ENCODE measurements at places on chromosomes 6 and 20.

GRCh38 chr6:71496722-71497033 is 208.1 kb downstream of the OGFRL1 start:
- no peak overlapping the region for H3K4me3 ChIP-seq
- no peak overlapping the region for H3K27ac ChIP-seq
- H3K27me3 ChIP-seq, result no peaks in the 10 kb centered on the region
- no peaks in the 10 kb centered on the region for H3K36me3 ChIP-seq

DNA sequence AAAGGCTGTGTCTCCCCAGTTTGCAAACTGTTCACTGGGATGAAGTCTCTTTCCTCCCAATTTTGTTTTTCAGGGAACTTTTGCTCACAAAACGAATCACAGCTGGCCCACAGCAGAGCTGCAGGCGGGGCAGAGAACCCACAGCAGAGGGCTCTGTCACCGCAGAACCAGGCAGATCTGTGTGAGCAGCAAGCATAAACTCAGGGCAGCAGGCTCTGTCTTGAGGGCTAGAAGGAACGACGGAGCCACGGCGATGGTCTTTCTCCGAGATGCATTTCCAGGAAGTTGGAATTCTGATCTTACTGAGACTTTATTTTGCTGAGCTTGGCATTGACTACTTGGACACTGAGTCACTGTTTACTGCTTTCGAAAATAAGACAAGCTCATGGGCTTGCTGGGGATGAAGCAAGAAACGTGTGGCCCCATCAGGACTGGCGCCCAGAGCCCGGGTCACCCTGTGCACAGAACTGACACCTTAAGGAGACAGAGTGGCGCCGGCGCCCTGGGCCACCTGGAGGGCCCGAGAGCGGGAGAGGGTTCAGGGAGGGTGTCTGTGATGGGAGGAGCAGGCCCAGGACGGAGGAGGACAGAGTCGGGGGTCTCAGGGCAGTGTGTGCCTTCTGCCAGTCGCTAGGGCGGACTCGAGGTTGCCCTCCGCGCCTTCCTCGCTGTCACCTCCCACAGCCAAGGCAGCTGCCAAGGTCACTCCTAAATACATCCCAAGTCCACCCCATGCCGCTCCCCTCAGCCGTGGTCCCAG is 106.3 kb upstream of the NXT1 start:
- H3K36me3 ChIP-seq, result no peaks in the 10 kb centered on the region
- no peaks in the 10 kb centered on the region for H3K4me1 ChIP-seq
- H3K27me3 ChIP-seq, result no peaks in the 10 kb centered on the region
- H3K27ac ChIP-seq, result no peak overlapping the region
- H3K4me3 ChIP-seq, result no peak overlapping the region

DNA sequence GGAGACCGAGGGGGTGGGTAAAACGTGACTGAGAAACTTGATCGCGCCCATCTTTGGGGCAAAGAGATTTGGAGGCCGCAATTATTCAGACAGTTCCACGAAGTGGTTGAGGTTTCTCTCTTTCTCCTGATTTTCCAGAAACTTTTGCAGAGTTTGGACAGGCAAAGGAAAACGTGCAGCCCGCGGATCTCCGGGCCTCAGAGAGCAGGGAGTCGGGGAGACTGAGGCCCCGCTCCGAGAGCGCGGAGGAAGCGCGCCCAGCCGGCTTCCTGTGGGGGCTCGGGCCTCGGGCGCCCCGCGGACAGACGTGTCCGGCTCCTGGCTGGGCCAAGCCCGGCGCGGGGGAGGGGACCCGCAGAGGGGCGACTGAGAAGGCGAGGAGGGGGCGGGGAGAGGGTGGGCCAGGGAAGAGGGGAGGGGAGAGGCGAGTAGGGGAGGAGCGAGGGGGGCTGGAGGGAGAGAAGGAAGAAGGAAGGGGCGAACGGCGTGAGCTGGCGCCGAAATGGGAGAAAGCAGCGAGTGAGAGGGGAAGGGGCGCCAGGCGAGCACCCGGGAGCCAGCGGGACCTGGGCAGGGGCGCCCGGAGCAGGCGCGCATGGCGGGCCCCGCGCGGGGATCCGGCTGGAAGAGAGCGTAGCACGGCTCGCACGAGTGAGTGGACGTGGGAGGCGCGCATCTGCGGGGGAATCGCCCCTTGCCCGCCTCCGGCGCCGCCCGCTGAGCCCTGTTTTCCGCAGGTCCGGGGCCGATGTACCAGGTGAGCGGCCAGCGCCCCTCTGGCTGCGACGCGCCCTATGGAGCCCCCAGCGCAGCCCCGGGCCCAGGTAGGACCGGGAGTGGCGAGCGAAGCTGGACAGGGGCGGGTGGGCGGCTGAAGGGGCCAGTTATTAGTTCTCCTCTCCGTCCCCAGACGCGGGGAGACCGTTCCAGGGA is at the start of gene MDFI:
MDFI (plus strand) TSS at position 467 of the 933 bp plus-strand sequence; CDS start at position 749, 282 bp downstream.
- H3K4me1 ChIP-seq, result no peaks in the 10 kb centered on the region
- peak within 1 kb of the TSS; percentile 51 for H3K4me3 ChIP-seq
- peak; percentile 41 for DNase-seq
- H3K27ac ChIP-seq, result no peak within 1 kb of the TSS
- H3K27me3 ChIP-seq, result peaks cover 6% of the 10 kb centered on the region

- H3K27me3 ChIP-seq, result no peaks in the 10 kb centered on the region
- no peak overlapping the region for H3K4me3 ChIP-seq
- no peaks in the 10 kb centered on the region for H3K36me3 ChIP-seq
- peak overlapping the region; percentile 43 for H3K27ac ChIP-seq
- peaks cover 2% of the 10 kb centered on the region for H3K4me1 ChIP-seq
- DNase-seq, result no peak
Measured at GRCh38 chr6:152298055-152298647, 339.0 kb downstream of the SYNE1 start.

DNA sequence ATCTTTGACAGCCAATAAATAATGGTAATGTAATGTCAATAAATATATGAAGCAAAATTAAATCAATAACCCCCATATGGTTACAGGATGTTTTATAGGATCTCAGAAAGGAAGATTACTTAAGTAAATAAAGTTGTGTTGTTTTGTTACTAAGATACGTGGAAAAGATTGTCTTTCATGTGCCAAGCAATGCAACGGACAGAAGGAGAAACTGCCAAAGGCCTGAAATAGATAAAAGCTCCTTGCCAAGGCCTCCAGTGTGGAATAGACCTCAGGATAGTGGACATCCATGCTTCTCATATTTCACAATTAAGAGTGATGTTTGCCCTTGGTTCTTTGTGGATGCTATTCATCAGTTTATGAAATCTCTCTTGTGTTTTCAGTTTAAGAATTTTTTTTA is 16.4 kb upstream of the FNDC1 start:
- H3K4me1 ChIP-seq, result no peaks in the 10 kb centered on the region
- no peak for DNase-seq
- H3K27me3 ChIP-seq, result no peaks in the 10 kb centered on the region

DNA sequence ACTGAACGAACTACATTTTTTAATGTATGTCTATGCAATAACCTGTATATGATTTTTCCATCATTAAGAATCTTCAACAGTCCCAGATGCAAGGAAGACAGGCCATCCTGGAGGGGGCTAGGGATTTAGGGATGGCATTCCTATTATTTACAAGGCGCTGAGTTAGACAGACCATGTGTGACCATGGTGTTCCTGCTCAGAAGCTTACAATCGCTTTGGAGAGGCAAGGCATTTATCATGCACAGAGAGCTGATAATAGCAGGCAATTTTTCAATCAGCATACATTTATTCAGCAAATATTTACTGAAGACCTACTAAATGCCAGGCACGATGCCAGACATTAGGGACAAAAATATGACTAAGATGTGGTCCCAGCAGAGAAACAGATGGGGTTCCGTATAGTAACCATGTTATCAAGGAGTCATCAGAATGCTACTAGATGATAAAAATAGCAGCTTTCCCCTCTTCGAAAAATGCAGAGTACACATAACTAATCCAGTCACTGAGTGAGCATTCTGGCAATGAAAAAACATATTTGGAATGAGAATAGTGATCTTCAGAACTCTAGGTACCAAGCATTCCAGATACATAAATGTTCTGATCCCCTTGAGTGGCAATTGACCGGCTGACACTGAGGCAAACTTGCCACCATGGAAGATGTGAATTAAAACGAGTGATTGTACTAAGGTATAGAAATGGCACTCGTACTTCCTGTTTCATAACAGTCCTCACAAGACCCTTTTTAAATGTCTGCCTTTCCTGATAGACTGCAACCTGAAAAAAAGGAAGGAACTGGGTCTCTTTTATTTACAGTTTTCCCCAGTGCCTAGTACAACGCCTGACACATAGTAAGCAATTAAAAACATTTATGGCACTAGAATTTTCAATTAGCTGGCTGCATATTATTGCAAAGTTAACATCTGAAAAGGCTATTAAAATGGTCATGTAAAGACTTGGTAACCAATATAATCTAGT is 135.7 kb downstream of the ATXN1 start:
- H3K4me3 ChIP-seq, result no peak overlapping the region
- no peaks in the 10 kb centered on the region for H3K36me3 ChIP-seq
- no peaks in the 10 kb centered on the region for H3K27me3 ChIP-seq
- H3K4me1 ChIP-seq, result no peaks in the 10 kb centered on the region
- no peak for DNase-seq
- no peak overlapping the region for H3K27ac ChIP-seq

GRCh38 chr20:63328718-63329275 is 32.4 kb downstream of the CHRNA4 start:
- no peak overlapping the region for H3K4me3 ChIP-seq
- peaks cover 7% of the 10 kb centered on the region for H3K4me1 ChIP-seq
- no peaks in the 10 kb centered on the region for H3K36me3 ChIP-seq
- H3K27ac ChIP-seq, result no peak overlapping the region
- no peaks in the 10 kb centered on the region for H3K27me3 ChIP-seq
- no peak for DNase-seq

DNA sequence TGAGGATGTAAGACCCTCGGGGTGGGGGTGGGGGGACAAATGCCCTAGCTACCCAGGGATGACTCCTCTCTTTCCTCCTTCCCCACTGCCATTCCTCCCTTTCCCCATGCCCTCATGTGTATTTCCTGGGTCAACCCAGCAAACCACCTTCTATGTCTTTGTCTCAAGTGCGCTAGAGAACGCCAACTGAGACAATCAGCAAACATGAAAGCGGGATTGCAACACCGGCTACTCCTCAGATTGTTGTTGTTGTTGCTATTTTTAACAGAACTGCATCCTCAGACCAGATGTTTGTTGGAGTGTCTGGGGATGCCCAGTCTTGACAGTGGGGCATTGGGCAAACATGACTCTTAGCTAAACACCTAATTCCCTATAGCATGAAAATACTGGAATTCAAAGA is 39.3 kb upstream of the HIVEP1 start:
- H3K27me3 ChIP-seq, result no peaks in the 10 kb centered on the region
- no peaks in the 10 kb centered on the region for H3K36me3 ChIP-seq
- H3K27ac ChIP-seq, result no peak overlapping the region
- no peak overlapping the region for H3K4me3 ChIP-seq
- no peak for DNase-seq

DNA sequence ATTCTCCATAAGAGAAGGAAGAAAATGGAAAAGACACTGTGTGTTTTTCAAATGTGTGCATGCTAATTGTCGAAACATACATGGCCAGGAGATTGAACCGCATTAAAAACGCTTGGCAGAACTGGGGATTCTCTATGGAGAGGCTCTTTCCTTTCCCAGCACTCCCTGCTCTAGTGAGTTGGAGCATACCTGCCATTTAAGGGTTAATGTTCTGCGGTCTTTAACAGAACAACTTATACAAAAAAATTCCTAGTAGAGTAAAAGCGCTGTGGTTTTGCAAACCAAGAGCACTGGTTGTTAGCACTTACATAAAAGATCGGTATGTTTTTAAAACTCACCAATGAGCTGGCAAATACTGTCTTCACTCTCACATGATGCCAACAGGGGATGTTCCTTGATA is 1.5 kb downstream of the TAGAP start:
- H3K27ac ChIP-seq, result peak overlapping the region; percentile 51
- H3K27me3 ChIP-seq, result no peaks in the 10 kb centered on the region
- H3K36me3 ChIP-seq, result no peaks in the 10 kb centered on the region

DNA sequence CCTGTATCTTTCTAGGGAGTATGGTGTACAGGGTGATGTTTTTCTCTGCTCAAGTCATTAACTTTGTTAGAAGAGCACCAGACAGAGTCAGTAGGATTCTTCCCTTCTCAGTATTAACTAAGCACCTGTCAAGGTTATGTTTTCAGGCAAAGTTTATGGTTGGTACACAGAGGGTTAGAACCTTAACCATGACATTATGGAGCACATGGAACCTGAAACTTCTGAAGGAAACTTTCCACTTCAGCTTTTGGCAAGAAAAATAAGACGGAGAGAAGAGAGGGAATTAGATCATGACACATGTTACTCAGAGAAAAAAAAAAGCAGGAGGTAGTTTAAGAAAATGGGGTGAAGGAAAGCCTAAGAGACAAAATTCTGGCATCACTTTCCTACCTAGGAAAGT is 112.9 kb upstream of the PDE7B start:
- no peak overlapping the region for H3K4me3 ChIP-seq
- H3K27ac ChIP-seq, result no peak overlapping the region
- DNase-seq, result no peak
- no peaks in the 10 kb centered on the region for H3K36me3 ChIP-seq

- no peak overlapping the region for H3K4me3 ChIP-seq
- H3K4me1 ChIP-seq, result no peaks in the 10 kb centered on the region
- H3K36me3 ChIP-seq, result no peaks in the 10 kb centered on the region
- no peaks in the 10 kb centered on the region for H3K27me3 ChIP-seq
- H3K27ac ChIP-seq, result no peak overlapping the region
Measured at GRCh38 chr6:134553936-134554335, 236.0 kb upstream of the SGK1 start.

GRCh38 chr6:164832410-164832809 is 477.0 kb downstream of the C6orf118 start:
- no peaks in the 10 kb centered on the region for H3K36me3 ChIP-seq
- no peak overlapping the region for H3K27ac ChIP-seq
- H3K4me3 ChIP-seq, result no peak overlapping the region
- H3K4me1 ChIP-seq, result no peaks in the 10 kb centered on the region
- DNase-seq, result no peak

DNA sequence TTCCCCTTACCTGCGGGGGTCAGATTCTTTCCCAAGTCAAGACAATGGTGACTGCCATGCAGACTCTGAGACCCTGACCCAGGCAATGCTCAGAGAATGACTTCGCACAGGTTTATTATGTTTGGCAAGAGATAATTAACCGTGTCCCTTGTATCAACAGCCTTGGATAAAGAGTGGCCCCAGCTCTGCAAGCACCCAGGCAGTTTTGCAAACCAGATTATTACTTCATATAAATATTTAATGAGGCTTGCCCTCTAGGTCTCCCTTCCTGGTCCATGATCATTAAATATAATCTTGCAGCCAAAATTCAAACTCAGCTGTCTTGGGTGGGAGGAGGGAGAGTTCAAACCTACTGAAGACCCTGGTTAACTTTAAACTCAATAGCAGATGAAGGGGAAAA is 156.5 kb downstream of the ANKRD60 start:
- no peaks in the 10 kb centered on the region for H3K4me1 ChIP-seq
- no peak overlapping the region for H3K27ac ChIP-seq
- no peaks in the 10 kb centered on the region for H3K36me3 ChIP-seq
- no peak for DNase-seq

GRCh38 chr6:132041706-132042105 is 90.5 kb upstream of the CCN2 start:
- no peaks in the 10 kb centered on the region for H3K4me1 ChIP-seq
- H3K4me3 ChIP-seq, result no peak overlapping the region
- DNase-seq, result no peak
- no peaks in the 10 kb centered on the region for H3K27me3 ChIP-seq
- H3K36me3 ChIP-seq, result no peaks in the 10 kb centered on the region

GRCh38 chr6:136103763-136104311 is 146.3 kb downstream of the MTFR2 start:
- H3K4me3 ChIP-seq, result no peak overlapping the region
- H3K36me3 ChIP-seq, result no peaks in the 10 kb centered on the region
- H3K27ac ChIP-seq, result no peak overlapping the region

- H3K27me3 ChIP-seq, result no peaks in the 10 kb centered on the region
- no peak overlapping the region for H3K27ac ChIP-seq
- no peak overlapping the region for H3K4me3 ChIP-seq
- DNase-seq, result no peak
- H3K4me1 ChIP-seq, result no peaks in the 10 kb centered on the region
Measured at GRCh38 chr20:47744803-47745202, 40.5 kb downstream of the SULF2 start.
